ENCODE measurements at places on chromosomes 1 and 21.

DNA sequence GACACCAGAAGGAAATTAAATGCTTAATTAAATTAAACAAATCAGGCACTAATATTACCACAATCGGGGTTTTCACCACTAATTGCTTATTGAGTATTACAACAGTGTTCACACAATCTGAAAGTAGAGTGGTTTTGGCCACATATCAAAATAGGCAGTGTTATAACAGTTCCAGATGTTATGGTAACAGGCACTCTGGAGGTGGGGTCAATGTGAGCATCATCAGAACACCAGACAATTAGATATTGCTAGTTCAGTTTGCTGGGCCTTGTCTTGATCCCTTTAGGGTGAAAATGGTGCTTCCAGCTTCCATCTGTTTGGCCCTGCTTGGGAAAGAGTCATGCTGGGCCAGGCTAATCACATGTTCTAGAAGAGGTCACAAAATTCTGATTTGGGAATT is 14.5 kb upstream of the DDAH1 start:
- no peak for DNase-seq

DNA sequence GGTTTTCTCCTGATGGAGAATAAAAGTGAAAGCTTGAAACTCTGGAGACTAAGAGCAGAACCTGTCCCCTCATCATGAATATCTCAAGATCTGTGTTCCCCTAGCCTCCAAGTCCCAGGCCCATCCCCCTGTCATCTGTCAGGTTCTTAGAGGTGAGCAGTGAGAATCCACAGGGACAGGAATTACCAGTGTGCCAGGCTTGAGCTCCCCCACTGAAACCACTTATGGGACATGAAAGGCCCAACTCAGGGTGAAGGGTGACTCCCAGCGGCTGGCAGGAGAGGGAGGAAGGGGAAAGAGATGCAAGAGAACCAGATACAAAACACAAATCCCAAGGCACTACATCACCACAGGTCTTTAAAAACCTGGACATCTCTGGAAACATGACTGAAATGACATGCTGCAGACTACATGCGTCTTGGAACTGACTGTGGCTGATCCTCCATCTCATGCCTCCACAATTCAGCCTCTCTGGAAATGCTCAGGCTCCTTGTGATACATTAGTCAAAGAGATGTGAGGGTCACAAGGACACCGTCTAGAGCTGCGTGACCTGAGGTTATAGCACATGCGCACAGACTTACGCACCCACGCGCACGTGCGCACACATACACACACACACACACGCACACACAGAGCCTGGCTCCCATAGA is 6.8 kb upstream of the LY9 start:
- no peak for DNase-seq

DNA sequence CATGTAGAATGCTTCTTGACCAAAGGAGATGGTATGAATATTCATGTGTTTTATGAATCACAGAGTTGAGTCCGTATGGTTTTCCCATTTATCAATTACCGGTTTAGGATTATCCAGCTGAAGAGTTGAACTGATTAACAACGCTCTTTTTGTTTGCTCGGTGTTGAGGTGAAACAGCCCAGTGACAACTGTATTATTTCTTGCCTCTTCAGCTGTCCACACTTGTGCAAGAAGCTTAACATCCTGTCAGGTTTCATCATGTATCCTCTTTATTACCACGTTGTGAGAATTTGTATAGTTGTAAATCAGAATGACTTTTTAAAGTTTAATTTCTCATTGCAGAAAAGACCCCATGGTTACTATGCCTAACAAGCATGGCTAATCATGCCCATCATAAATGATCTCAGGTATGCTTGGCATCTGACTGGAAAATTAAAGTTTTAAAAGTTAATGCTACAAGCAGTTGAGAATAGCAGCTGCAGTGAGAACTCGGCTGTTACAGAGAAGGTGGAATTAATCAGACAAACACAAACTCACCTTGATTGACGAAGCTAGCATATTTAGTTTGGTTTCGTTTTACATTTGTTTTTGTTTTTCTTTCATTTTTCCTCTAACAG is 563.2 kb upstream of the ADGRL2 start:
- no peak for DNase-seq

DNA sequence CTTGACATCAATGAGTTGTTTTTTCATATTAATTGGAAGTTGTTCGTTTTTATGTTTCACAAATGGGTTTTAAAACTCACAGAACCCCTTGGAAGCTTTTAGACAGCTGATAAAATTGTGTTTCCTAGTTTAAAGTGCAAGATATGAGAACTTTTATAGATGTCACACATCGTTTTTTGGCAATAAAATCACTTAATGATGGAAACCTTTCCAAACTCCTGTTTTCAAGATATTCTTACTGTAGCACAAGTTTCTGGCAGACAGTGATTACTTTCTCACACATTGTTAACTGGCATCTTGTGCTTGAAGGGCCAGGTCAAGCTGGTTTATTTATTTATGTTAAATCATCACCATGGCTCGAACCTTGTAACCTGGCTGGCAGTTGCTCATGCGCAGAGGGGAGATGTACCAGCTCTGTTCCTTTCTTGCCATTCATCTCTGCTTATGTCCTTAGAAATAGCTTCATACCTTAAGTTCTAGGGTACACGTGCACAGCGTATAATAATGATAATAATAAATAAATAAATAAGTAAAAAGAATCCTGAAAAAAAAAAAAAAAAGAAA is 10.2 kb upstream of the RCAN1 start:
- no peak for DNase-seq

DNA sequence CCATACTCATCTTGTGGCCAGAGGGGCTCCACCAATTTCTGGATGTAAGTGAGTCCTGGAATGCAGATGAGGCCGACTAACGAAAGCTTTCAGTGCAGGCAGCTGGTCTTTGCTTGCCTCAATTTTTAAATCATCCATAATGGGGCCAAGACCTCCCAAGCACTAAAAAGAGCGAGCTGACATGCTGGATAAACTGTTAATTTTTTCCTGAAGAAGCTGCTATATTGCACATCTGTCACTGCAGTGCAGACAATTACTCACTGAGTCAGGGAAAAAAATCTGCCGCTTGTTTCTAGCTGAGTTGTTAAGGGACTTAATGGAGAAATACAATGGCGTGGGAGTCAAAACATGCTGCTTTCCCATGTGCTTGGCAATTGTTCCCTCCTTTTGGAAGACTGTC is 205.5 kb downstream of the GPATCH2 start:
- DNase-seq: no peak

GRCh38 chr1:86151427-86151826 is 5.1 kb downstream of the COL24A1 start:
- DNase-seq: no peak

DNA sequence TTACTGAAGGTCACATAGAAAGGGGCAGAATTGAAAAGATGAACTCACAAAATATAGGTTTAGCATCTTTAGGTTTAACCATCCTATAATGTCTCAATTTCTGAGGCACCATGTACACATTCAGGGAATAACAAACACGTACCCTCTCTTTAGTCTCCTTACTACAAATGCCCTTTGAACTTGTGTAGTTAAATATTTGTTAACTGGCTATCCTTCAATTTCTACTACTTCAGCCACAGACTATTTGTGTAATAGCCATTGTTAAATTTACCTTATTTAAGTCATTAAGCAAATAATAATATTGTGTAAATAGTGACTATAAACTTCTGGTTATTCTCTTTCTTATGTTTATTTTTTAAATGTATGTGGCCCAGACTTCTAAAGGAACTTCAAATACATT is 600.5 kb downstream of the KCNT2 start:
- no peak for DNase-seq

- DNase-seq: no peak
Measured at GRCh38 chr1:187568067-187568466, 739.3 kb downstream of the PLA2G4A start.

- no peak for DNase-seq
Measured at GRCh38 chr21:40146216-40146837, 279.1 kb downstream of the PCP4 start.

- no peak for DNase-seq
Measured at GRCh38 chr1:163090321-163090945, 21.3 kb downstream of the RGS4 start.

DNA sequence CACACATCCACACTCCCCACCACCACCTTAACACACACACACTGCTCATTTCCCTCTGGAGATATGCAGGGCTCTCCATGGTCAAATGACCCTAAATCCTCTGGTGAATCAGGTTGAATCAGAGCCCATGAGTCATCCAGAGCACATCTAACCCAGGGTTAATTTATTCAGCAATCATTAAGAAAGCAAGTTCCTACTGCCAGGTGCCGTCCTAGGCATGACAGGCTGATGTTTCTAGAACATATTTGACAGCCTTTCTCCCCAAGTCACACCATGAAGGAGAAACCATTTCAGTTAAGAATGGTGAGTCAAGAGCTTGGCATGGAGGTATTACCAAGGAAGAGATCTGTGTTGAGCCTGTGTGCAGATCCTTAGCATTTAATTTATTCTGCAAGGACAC is 194.3 kb upstream of the CAMK1G start:
- no peak for DNase-seq

DNA sequence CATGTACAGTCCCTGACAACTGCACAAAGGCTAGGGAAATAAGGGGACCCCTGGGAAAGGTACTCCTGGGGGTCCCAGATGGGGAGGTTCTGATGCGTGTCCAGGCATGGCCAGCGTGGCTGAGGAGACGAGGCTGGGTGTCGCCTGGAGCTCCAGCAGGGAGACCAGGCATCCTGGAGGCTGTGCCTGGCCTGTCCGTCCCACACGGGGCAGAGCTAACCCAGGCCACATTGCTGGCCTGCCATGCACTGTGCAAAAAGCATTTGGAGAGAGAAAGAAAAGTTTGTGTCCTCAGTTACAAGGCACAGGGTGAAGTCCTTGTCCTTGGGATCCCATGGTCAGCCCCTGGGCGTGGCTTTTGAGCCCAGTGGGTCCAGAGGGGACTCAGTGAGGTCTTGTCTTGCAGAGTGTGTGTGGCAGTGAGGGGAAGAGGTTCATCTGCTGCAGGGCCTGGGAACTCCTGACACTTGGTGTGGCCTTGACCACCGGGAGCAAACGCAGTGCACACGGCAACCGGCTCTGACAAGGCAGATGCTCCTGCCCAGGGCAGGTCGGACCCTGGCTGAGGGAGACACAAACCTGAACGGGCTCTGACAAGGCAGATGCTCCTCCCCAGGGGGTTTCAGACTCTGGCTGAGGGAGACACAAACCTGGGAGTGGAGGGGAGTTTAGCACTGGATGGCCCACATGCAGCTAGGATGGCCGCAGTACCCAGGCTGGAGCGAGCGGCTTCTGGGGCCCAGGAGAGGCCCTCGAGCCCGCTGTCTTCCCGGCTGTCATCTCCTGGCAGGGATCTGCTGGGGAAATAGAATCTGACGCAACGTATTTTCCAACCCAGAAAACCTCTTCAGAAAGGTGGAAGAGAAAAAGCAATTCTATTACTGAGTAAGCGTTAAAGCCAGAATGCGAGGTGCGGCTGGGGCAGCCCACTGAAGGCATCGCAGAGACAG is 37.3 kb upstream of the COL18A1 start:
- DNase-seq: no peak

- DNase-seq: no peak
Measured at GRCh38 chr1:203173566-203173965, 2.1 kb downstream of the MYBPH start.

DNA sequence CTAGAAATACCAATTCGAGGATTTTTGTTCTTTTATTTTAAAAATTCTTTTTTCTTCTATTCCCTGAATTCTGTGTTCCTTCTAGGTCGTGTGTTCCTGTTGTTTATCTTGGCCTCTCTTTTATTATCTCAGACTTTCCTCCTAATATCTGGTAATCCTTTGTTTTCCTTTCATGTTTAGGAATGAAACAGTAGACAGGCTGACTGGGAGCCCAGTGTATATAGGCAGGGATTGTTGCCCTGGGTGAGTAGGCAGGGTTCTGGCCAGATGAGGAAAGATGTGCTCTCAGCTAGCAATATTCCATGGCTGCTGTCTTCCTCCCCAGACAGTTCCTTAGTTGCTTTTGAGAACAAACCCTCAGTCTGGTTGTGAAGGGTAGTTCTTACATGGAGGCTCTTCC is 161.8 kb upstream of the PDE4B start:
- DNase-seq: no peak

GRCh38 chr1:8930116-8930515 is 15.6 kb upstream of the CA6 start:
- DNase-seq: no peak

GRCh38 chr1:12106153-12106552 is 43.0 kb downstream of the TNFRSF8 start:
- DNase-seq: no peak

DNA sequence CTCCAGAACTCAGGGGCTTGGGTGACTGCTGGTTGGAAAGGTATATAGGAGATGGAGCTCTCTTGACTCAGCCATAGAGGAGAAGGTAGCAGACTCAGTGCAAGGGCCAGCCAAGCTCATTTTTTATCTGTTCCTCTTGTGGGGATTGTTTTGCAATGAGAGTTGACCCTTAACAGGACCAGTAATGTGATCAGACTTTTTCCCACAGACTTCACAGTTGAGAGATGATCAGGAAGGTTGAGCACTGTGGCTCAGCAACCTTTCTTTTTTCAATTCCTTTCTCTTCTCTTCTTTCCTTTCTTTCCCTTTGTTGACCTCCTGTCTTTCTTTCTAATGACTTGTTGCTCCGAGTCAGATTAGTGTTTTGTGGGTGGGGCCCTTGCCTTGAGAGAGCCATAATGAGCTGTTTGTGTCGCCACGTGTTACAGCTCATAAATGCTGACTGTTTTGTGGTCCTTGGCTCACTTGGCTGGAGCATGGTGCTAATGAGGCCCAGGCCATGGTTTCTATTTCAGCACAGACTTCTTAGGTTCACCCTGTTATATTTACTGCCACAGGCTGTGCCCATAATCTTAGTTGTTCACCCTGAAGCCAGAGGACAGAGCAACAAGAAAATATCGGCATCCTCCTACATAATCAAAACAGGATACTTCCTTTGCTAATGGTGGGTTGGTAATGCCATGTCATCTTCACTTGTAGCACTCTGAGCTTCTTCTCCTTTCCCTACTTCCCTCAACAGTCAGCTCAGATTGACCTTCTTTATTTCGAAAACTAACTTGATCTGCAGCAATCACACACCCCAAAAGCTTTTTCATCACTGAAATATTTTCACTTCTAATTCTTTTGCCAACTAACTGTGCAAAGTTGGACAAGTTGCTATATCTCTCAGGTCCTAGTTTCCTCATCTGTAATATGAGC is 13.9 kb downstream of the ADAM30 start:
- no peak for DNase-seq

DNA sequence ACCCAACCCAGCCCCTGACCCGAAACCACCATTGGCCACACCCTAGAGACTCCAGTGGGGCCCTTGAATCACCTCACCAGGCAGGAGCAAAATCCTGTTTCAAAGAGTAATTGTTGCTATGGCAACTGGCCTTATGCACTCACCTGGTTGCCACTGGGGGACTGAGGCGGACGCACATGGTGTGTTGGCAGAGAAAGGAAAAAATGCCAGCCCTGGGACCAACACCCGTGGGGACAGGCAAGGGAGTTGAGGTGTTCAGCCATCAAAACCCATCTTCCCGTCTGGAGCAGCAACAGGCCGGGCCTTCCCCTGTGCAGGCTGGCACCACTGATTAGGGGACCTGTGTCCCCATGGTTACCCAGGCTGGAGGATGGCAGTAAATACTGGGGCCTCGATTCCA is 395.8 kb upstream of the VAMP3 start:
- DNase-seq: no peak

GRCh38 chr1:93844262-93845045 is 34.6 kb downstream of the DNTTIP2 start:
- no peak for DNase-seq

- DNase-seq: no peak
Measured at GRCh38 chr1:91799863-91800262, 86.1 kb downstream of the TGFBR3 start.

GRCh38 chr1:114609026-114609425 is 27.6 kb upstream of the BCAS2 start:
- DNase-seq: no peak

GRCh38 chr1:228268881-228269265 is 61.0 kb downstream of the OBSCN start:
- no peak for DNase-seq

Data from activated CD4-positive, alpha-beta T cell treated with anti-CD3 and anti-CD28 coated beads, Interleukin-2, amount 50 U/mL, for 24 hours (primary cell).